ENCODE measurements at places on chromosomes 7 and 10.

DNA sequence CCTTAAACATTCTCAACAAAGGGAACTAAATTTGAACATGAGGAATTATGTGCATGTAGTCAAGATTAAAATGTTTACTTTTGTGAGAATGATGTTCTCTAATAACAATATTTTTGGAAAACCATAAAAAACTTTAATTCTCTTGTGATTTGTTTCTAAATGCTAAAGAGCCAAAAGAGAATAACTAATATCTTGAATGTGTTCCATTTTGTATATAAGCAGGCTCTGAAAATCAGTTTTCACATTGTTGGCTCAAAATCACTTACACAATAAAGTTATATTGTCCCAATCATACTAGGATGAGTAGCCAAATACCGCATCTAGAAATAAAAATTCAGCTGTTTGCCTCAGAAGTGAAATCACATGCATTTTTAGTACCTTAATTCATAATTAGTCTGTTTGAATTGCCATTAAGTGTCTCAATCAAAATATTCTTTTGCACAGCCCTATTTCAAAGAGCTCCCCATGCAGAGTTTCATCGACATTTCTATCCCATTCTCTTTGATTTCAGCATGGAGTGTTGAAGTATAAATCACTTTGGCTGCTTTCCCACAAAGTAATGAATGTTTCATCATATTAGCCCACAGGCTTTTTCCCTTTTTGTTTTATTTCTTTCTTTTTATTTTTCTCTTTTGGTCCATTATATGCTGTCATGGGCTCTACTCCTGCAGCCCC, 420.3 kb upstream of the POM121L12 start:
- DNase-seq: no peak

DNA sequence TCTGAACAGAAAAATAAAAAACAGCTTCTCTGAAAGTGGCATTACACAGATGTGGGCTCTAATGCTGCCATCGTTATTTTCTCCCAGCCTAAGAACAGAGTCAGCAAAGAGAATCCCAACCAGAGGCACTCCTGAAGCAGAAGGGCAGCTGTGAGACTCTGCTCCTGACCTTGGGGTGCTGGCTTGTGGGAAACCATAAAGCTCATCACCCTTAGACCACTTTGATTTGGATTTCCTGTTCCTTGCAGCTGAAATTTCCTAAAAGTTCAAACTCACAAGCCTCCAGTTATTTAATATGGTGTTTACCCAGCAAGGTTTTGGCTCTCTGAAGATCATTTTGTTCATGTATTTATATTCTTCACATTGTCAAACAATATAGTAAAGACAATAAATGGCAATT, 814.8 kb downstream of the TNS3 start:
- DNase-seq: no peak

- no peak for DNase-seq
These were observed 49.8 kb downstream of the PRKCQ start for GRCh38 chr10:6530211-6530840.

- DNase-seq: no peak
These were observed 413.5 kb upstream of the LRRN3 start for GRCh38 chr7:110677405-110677804.

DNA sequence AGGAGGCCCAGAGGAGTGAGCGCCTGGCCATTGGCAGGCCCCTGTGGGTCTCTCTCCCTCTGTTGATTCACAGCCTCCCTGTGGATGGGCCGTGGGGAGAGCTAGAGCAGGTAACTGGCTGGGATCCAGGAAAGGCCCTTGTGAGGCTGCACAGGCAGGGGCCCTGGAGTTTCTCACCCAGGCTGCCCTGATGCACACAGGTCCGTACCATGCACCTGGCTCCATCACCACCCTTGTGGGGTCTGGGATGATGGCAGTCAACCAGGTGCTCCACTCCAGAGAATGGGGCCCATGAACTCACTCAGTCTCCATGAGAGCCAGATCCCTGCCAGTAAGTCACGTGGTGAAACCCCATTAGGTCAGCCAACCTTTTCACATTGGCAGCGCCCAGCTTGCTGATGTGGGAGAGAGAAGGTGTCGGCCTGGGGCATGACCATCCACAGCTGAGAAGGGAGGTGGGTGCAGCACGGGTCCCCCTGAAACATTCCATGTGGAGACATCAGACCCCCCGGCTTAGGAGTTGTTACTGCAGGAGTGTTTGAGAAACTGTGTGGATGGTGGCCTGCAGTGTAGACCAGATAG, 320.8 kb downstream of the ADARB2 start:
- no peak for DNase-seq

GRCh38 chr7:106895246-106895864, 30.3 kb downstream of the PIK3CG start:
- DNase-seq: peak; percentile 83

- no peak for DNase-seq
These were observed 86.8 kb upstream of the RSU1 start for GRCh38 chr10:16904049-16904448.

GRCh38 chr7:129163875-129164544, 19.5 kb downstream of the TSPAN33 start:
- DNase-seq: no peak

DNA sequence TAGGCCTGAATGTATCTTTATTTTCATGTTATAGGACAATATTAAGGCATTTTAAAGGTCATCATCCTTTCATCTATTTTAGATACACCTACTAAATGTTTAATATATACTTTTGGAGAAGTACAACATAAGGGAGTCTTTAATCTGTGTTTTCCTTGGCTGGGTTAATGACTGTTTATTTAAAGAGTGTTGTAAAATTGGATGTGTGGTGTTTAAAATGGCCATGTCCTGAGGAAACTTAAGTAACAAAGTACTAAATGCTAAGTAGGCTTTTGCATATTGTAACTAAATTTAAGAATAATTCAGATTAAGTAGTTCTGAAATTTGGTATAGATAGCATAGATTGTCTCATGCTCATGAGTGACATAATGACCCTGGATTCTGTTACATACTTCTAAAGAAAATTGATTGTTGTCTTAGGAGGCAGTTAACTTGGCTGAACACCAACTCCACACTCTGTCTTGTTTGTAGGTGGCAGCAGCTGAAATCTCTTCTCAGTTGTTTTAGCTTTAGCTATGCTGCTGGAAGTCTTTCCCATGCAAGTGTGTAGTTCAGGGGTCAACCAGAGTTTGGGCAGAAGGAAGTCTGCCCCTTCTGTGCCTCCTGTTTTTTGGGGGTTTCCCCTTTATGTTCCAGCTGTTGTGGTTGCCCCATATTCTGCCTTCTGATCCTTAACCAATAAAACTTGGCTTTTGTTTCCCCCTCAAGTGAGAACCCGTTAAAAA, 29.2 kb downstream of the DLD start:
- no peak for DNase-seq

DNA sequence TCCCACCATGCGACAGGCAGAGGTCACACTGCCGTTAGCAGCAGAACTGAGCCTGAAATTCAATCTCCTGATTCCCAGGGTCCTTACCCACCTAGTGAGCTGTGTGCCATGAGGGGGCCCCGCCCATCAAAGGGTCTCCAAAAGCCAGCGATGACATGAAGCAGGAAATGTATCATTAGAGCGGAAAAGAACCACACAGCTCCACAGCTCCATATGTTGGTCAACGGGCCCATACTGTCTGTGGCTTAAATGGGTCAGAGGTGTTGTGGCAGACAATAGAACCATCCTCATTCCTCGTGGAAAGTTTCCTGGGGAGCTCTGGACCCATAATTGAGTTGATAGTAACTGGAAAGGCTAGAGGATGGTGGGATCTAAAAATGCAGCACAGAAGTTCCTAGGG, 68.1 kb upstream of the PODXL start:
- no peak for DNase-seq

- no peak for DNase-seq
These were observed 81.7 kb downstream of the RNF32 start for GRCh38 chr7:156722043-156722826.

All from stimulated activated naive B cell treated with anti-CD40 and anti-IgM and Interleukin-4, amounts not matched to agents 10 μg/mL and 1 μg/mL and 100 μg/mL, for 72 hours (primary cell).